Hepatic stellate cell (primary cell): ENCODE measurements at places on chromosomes 11 and 22.

DNA sequence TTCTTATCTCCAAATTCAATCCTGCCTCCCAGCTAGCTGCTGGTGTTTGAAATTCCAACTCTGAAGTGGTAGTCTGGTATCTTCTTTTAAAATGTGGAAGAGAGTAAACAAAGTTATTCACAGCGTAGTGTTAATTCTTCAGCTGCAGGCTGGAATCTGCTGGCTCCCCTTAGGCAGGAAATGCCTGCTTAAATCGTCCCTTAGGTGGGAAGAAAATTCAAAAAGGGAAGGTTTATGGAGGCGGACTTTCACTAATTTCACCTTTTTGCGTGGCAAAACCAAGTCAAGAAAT is 439.0 kb upstream of the CCDC90B start:
- DNase-seq = no peak

GRCh38 chr11:73989156-73989555 is 6.5 kb upstream of the UCP2 start:
- DNase-seq = no peak

DNA sequence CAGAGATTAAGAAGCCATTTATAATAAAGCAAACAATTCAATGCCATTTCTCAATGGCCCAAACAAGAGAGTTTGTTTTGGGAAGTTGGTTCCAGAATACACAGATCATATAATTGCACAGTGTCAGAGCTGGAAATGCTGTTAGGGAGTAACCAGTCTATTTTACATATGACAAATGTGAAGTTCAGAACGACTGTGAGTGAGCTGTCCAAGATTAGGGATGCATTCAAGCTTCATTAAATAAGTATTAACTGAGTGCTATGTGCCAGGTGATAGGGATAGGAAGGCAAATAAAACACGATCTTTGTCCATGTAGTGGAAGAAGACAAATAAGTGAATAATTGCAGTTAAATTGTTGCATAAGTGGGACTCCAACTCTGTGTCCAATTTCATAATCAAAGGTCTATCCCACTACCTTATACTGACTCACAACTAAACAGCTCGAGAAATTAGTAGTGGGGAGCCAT is 33.1 kb upstream of the PICALM start:
- DNase-seq = peak; percentile 26

DNA sequence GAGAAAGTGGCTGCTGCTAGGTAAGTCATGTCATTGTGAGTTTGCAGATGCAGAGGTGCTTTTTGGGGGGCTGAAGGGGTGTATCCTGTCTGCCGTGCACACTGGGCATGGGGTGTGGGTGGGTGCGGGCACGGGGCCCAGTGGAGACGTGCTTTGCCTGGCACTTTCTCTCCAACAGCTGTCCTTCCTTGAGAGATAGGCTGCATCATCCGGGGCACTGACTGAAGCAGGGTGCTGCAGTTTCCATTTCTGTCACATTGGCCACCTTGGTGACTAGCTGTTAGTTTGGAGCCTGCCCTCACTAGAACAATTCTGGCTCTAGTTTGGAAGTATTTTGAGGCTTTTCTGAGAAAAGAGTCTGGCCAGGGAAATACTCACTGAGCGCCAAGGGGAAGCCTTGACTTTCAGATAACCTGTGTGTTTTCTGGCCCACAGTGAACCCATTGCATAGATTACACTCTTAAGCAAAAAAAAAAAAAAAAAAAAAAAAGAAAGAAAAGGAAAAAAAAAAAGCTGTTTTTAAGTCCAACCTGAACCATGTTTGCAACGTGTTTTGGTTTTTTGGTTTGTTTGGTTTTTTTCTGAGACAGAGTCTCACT is 219.2 kb downstream of the NAV2 start:
- no peak for DNase-seq

DNA sequence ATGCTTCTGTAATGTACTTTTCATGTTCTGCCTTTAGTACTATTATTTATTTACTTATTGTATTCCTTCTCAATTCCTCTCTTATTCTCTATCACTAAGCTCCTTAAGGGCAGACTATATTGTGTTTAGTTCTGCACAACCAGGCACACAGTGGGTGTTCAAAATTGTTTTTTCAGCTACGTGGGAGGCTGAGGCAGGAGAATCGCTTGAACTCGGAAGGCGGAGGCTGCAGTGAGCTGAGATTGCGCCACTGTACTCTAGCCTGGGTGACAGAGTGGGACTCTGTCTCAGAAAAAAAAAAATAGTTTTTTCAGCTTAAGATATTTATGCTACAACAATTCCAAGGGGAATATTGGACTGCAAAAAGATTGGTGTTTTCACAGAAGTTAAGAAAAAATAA is 17.4 kb upstream of the DDX17 start:
- DNase-seq = no peak
